Thymus (tissue), 14 donors: ENCODE measurements at places on chromosomes 7 and 10. TPM values are rescaled to one million over a fixed set of nuclear protein-coding genes. Genes with fewer than 3 reads are reported as not detected.
A peak's percentile ranks its signal among the peaks of the same experiment; 100 is the strongest.

Gene CHCHD3
- 22.5 TPM for polyA plus RNA-seq

Gene RASA4B
- 14.7 TPM for polyA plus RNA-seq

Gene NEUROG3
- 0.14 TPM for polyA plus RNA-seq

Gene MYO1G
- 56.2 TPM for polyA plus RNA-seq

Gene GOLGA7B
- polyA plus RNA-seq, result 0.96 TPM

Gene NOS3
- 3.0 TPM for polyA plus RNA-seq

Gene KCNMA1
- 12.9 TPM for polyA plus RNA-seq

Gene ANKRD1
- polyA plus RNA-seq, result 27.4 TPM

Gene ZWINT
- polyA plus RNA-seq, result 7.8 TPM

Gene ATG9B
- 8.0 TPM for polyA plus RNA-seq

GRCh38 chr10:89414879-89415821 is 782 bp downstream of the IFIT5 start:
- H3K27me3 ChIP-seq, result no peaks in the 10 kb centered on the region
- DNase-seq, result no peak
- peak overlapping the region; percentile 96 for H3K27ac ChIP-seq
- H3K4me3 ChIP-seq, result peak overlapping the region; percentile 93
- peaks cover 3% of the 10 kb centered on the region for H3K4me1 ChIP-seq

DNA sequence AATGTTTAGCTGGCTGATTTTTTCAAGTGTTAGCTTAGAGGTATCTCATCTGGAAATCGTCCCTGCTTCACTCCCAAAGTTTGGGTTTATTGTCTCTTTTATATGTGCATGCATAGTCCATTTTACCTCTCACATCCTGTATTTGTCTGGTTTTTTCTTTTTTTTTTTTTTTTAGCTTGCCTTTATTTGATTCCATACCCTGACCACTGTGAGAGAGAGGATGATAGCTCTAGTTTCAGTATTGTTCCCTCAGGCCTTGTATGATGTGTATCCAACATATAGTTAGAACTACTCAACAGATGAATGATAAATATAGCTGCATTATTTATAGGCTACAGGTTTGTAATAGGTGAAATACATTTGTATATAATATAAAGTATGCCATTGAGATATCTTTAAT is 29.9 kb downstream of the PCGF5 start:
- H3K27ac ChIP-seq, result no peak overlapping the region
- DNase-seq, result no peak
- no peak overlapping the region for H3K4me3 ChIP-seq
- H3K4me1 ChIP-seq, result peaks cover 5% of the 10 kb centered on the region
- H3K36me3 ChIP-seq, result peaks cover 18% of the 10 kb centered on the region

- no peaks in the 10 kb centered on the region for H3K4me1 ChIP-seq
- H3K36me3 ChIP-seq, result no peaks in the 10 kb centered on the region
- H3K4me3 ChIP-seq, result no peak overlapping the region
- no peaks in the 10 kb centered on the region for H3K27me3 ChIP-seq
Measured at GRCh38 chr10:131676800-131677421, 223.9 kb upstream of the PPP2R2D start.

DNA sequence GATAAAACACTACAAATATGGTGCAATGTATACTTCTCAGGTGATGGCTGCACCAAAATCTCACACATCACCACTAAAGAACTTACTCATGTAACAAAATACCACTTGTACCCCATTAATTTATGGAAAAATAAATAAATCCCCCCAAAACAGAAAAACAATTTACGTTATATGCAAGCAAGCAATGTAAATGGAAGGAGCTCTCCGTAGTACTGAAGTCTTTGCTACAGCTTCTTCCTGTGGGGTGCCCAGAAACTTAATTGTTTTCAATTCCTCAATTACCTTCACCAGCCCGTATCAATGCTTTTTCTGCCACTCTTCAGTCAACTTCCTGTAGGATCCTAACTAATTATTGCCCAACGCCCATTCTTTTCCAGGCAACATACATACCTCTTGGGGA is 138.1 kb downstream of the RELN start:
- no peaks in the 10 kb centered on the region for H3K27me3 ChIP-seq
- no peak overlapping the region for H3K27ac ChIP-seq
- no peak overlapping the region for H3K4me3 ChIP-seq
- H3K36me3 ChIP-seq, result no peaks in the 10 kb centered on the region
- no peak for DNase-seq
- no peaks in the 10 kb centered on the region for H3K4me1 ChIP-seq

DNA sequence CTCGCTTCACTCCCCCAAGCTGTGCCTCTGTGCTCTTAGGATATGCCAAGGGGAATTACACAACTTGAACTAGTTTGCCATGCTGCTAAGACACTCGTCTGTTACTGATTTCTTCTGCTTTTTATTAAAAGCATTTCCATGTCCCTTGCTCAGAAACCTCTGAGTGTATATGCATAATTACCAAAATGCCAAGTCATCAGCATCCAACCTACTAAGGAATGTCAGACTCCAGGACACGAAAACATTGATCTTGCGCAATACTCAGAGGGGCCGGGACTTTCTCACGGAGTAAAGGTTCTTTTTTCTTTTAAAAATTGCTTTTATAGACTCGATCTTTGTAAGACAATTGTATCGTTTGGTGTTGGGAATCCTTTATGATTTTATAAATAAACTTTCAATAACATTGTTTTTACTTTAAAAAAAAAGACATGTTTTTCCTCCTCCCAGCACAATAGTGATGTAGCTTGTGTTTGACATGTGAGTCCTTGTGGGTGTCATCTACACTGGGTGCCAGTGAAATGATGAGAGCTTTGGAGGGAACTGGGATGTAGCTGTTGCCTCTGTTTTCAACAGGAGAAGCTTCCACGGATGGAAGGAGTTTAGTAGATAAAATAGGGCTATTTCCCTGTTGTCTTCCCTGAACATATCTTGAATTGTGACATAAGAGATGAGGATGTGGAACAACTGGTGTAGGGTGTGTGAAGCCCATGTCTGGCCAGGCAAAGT is 43.6 kb downstream of the CNNM1 start:
- no peaks in the 10 kb centered on the region for H3K27me3 ChIP-seq
- H3K4me3 ChIP-seq, result no peak overlapping the region
- no peaks in the 10 kb centered on the region for H3K36me3 ChIP-seq
- no peak for DNase-seq

- no peaks in the 10 kb centered on the region for H3K4me1 ChIP-seq
- no peak overlapping the region for H3K27ac ChIP-seq
- H3K36me3 ChIP-seq, result peaks cover 57% of the 10 kb centered on the region
- DNase-seq, result no peak
- no peak overlapping the region for H3K4me3 ChIP-seq
Measured at GRCh38 chr7:148835854-148836253, 48.2 kb downstream of the EZH2 start.

DNA sequence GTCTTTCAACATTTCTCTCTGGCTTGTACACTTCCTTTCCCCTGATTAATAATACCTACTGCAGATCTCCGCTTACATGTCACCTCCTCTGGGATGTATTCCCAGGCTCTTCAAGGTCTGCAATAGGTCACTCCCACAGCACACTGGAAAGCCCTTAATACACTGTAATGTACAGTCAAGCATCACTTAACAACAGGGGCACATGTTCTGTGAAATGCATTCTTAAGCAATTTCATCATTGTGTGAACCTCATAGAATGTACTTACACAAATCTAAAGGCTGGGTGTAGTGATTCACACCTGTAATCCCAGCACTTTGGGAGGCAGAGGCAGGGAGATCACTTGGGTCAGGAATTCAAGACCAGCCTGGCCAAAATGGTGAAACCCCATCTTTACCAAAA is 1.9 kb downstream of the COX15 start:
- no peaks in the 10 kb centered on the region for H3K27me3 ChIP-seq
- H3K36me3 ChIP-seq, result peaks cover 26% of the 10 kb centered on the region
- no peak overlapping the region for H3K4me3 ChIP-seq
- H3K27ac ChIP-seq, result no peak overlapping the region

DNA sequence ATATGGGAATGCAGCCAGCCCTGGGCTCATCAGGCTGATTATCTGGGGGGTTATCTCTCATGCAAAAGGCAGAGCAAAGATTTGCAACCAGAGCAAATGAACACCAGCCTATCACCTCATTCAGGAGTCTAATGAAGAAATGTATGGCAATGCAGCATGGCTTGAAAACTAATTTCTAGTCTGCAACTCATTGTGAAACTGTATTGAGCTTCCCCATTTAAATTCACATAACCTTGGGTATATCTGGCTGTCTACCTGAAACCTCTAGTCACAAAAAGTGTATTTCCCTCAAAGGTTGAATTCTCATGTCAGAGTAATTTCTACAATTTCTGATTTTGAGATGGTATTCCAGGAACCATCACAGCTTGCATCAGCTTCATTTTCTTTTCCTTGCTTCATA is 240.0 kb downstream of the SDHAF3 start:
- no peak overlapping the region for H3K27ac ChIP-seq
- no peaks in the 10 kb centered on the region for H3K36me3 ChIP-seq
- H3K27me3 ChIP-seq, result no peaks in the 10 kb centered on the region
- no peak for DNase-seq

GRCh38 chr7:144907577-144907976 is 71.7 kb upstream of the TPK1 start:
- H3K4me3 ChIP-seq, result no peak overlapping the region
- H3K27me3 ChIP-seq, result no peaks in the 10 kb centered on the region
- no peaks in the 10 kb centered on the region for H3K36me3 ChIP-seq
- no peak overlapping the region for H3K27ac ChIP-seq
- DNase-seq, result no peak

GRCh38 chr7:82339958-82340357 is 103.6 kb downstream of the CACNA2D1 start:
- H3K27ac ChIP-seq, result no peak overlapping the region
- no peak for DNase-seq
- no peaks in the 10 kb centered on the region for H3K27me3 ChIP-seq
- no peak overlapping the region for H3K4me3 ChIP-seq

GRCh38 chr10:87094373-87095235 is at the start of the genes GLUD1 and SHLD2:
GLUD1 (minus strand) TSS chr10:87094843; CDS start chr10:87094769, 74 bp downstream.
SHLD2 (plus strand) TSS chr10:87095206; CDS start chr10:87151355, 56,149 bp downstream.
- H3K27ac ChIP-seq, result peak within 1 kb of the TSS; percentile 96
- peaks cover 15% of the 10 kb centered on the region for H3K4me1 ChIP-seq
- H3K27me3 ChIP-seq, result no peaks in the 10 kb centered on the region
- no peaks in the 10 kb centered on the region for H3K36me3 ChIP-seq
- DNase-seq, result peak; percentile 72
- peak within 1 kb of the TSS; percentile 91 for H3K4me3 ChIP-seq

DNA sequence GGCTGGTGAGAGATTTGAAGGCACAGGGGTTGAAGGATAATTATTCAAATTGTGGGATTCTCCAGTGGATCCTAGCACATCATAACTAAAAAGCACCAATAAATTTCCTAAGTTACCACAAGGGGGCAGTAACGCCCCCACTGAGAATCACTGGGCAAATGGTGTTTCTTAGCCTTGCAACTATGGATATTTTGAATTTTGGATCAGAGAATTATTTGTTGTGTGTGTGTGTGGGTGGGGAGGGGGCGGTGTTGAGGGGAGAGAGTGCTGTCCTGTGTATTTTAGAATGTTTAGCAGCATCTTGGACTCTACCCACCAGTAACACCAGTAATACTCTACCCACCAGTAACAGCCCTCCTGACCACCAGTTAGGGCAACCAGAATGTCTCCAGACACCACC is 63.3 kb upstream of the PRKG1 start:
- H3K4me1 ChIP-seq, result no peaks in the 10 kb centered on the region
- no peak overlapping the region for H3K27ac ChIP-seq
- no peaks in the 10 kb centered on the region for H3K36me3 ChIP-seq
- H3K4me3 ChIP-seq, result no peak overlapping the region
